NK-92 treated with Interleukin-12 subunit alpha and Interleukin-12 subunit beta, amount 100 ng/mL, for 24 hours (cell line): ENCODE measurements at places on chromosomes 4 and X.

DNA sequence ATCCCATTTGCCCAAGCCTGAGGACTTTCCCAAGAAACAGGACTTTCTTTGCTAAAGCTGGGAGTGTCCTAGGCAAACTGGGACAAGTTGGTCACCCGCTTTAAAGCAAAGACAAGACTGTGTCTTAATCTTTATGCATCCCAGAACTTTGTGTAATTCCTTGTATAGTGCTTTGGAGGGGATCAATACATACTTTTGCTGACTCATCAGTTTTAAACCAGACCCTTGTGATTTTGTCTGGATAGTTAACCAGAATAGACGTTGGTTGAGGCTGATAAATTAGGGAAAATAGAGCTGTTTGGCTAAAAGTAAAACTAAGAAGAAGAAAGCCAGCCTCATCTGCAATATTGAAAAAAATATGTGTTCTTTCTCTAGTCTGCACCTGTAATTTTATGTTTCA, 82.8 kb downstream of the IL1RAPL1 start:
- DNase-seq = no peak

DNA sequence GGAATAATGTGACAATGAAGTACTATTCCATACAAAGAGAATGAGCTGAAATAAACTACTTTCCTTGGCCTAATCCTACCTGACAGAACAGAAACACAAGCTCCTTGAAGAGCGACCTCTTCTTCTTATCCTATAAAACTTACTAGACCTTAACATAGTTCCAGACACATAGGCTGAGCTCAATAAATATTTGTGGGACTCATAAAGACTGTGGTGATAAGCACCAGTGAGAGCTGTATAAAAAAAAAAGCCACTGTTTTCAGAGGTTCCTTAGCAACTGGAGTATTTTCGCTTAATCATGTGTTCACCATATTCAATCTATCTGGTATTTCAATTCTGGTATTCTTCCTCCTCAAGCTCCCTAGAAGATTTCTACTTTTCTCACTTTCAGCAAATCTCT, 1129.6 kb downstream of the STPG2 start:
- DNase-seq = no peak

DNA sequence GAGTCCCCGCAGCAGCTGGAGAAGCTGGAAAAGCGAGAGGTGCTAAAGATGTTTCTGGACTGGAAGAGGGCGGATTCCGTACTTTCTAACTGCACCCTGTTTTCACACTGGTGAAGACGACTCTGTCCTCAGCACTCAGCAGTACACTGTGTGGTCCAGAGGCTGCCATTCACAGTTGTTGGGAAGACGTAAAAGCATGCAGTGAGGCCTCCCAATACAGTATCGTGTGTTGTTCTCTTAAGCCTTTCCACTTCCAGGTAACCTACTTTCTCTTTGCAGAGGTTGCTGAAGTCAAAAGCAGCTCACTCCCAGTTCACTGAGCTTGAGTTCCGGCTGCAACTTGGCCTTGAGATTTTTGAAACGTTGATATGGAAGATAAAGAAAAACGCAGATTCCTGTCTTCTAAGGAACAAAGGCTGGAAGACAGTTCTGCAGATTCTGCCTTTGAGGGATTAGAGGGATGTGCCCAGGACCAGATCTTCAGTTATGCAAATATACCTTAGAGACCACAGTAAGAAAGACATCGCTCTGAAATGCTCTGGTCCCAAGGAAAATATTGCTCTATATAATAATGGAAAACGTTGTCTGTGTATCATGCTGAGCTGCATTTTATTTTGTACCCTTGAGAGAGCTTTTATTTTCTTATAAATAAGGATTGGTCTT, 540.9 kb downstream of the TRIML1 start:
- no peak for DNase-seq

GRCh38 chrX:68835104-68835442, 6.3 kb downstream of the EFNB1 start:
- no peak for DNase-seq

- DNase-seq = no peak
Measured at GRCh38 chr4:166903408-166903807, 330.9 kb downstream of the SPOCK3 start.

GRCh38 chrX:28099166-28099565, 117.9 kb upstream of the DCAF8L1 start:
- no peak for DNase-seq

GRCh38 chrX:48761674-48762471, at the start of gene GLOD5:
GLOD5 (plus strand) TSS chrX:48761747; CDS start chrX:48761791, 44 bp downstream.
- no peak for DNase-seq

DNA sequence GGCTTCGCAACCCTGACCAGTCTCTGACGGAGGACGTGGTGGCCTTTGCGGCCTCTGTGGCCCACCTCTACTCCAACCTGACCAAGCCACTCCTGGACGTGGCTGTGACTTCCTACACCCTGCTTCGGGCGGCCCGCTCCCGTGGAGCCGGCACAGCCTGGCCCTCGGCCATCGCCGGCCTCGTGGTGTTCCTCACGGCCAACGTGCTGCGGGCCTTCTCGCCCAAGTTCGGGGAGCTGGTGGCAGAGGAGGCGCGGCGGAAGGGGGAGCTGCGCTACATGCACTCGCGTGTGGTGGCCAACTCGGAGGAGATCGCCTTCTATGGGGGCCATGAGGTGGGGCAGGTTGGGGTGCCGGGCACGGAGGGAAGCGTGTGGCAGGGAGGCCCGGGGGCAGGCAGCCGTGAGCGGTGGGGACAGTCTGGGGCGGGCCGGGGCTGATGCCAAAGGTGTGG, 1.2 kb downstream of the ABCD1 start:
- DNase-seq = no peak

GRCh38 chrX:107565931-107566603, 62.2 kb upstream of the PRPS1 start:
- no peak for DNase-seq

- no peak for DNase-seq
Measured at GRCh38 chr4:101862595-101862994, 72.1 kb downstream of the BANK1 start.

DNA sequence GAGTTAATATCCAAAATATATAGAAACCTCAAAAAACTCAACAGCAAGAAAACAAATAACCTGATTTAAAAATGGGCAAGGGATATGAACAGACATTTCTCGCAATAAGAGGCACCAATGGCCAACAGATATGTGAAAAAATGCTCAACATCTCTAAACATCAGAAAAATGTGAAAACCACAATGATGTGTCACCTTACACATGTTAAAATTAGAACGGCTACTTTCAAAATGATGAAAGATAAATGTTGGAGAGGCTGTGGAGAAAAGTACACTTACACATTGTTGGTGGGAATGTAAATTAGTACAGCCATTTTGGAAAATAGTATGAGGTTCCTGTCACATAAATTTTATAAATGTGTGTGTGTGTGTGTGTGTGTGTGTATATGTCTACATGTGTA, 731.3 kb downstream of the DMD start:
- DNase-seq = no peak

DNA sequence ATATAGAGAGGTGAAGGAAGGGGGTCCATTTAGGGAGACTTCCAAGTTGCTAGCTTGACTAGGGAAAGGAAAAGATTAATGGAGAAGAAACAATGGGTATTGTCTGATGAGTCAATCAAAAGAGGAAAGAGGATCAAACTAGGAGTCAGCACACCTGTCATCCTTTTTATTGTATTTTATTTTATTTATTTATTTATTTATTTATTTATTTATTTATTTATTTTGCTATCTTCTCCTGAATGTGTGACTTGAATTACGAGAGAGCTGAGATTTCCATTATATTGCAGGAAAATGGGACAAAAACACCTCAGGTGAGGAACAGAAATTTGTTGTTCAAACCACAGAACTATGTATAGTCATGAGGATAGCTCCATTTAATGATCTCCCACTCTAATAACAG, 58.9 kb downstream of the NUDT11 start:
- no peak for DNase-seq

GRCh38 chrX:24601858-24602257, 45.3 kb downstream of the PCYT1B start:
- no peak for DNase-seq

- no peak for DNase-seq
Measured at GRCh38 chr4:158807691-158808090, 38.9 kb downstream of the FNIP2 start.

DNA sequence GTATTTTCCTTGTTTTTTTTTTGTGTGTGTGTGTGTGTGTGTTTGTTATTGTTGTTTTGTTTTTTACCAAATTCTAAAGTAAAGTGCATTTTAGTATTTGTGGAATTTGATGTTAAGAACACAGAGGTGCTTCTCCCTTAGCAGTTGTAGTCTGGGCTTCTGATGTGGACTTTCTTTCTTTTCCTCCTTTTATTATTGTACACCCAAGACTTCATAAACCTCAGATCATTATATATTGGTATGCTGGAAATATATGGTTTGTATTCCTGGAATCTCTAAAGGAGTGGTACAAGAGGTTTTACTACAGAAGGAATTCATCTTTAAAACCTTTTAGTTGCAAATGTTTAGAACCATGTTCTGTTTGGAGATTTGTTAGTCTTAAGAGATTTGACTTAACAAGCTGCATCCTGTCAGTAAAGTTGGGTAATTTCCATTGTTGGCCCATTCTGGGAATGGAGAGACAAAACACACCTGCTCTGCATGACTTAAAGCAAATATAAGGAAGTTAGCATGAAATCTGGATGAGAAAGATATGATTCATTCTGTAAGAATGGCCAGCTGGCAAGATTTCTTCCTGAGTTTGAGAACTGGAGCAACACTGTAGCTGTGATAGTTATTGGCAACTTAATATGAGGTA, 64.0 kb downstream of the SMAD1 start:
- no peak for DNase-seq

- no peak for DNase-seq
Measured at GRCh38 chrX:40845331-40845911, 110.1 kb upstream of the MED14 start.

GRCh38 chr4:113845138-113845537, 83.6 kb upstream of the CAMK2D start:
- DNase-seq = no peak

- DNase-seq = no peak
Measured at GRCh38 chr4:174579421-174579820, 57.1 kb upstream of the HPGD start.

DNA sequence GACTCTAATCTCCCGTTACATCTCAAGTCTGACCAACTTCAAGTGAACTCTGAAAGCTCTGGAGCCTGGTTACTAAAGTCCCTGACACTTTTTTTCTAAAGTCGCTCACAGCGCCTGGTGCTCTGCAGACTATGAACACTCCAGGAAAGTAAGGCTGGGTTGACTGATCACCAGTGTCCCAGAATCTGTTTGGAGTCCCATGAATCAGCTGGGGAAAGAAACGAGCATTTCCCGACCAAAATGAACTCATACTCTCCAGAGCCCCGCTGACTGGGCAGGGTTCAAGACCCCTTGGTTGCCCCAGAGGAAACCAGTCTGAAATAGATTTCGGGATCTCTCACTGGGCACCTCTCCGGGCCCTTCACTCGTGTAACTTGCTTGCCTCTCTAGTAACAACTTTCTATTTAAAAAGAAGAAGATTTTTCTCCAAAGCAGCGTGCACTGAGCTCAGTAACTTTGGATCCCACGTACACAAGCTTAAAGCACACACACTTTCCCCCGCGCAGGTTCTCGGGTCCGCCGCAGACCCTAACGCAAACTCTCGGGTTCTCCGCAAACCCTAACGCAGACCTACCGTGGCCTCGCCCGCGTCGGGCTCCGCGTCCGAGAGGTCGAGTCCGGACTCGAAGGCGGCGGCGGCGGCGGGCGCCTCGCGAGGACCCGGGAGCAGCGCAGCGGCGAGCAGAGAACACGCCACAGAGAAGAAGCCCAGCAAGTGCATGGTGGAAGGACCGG, 964 bp downstream of the VEGFC start:
- no peak for DNase-seq

DNA sequence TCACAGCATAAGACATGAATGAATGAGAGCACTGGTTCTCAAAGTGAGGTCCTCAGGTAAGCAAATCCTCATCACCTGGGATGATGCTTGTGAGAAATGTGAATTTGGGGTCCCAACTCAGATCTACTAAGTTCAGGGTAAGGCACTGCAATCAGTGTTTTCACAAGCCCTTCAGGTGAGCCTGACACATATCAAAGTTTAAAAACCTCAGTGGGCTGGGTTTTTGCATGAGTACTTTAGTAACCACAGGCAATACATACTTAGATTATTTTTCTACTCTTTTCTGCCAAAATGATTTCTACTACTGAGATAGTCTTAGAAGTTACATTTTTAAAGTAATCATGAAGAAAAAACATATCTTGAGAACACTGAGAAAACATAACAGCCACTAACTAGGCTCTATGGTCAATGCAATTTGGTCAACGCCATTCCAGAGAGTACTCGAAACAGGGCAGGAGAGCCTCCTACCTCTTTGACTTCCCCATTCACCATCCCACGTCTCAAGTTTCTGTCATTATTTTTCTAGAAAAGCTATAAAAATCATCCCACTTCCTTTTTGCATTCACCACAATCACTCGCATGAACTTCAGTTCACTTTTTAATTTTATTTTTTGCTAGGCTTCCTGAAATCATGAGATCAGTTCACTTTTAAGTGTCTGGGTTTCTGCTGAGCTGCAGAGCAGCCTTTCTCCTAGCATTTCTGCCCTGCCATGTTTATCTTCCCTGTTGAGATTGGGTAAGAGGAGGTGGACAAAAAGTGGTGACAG, 73.8 kb downstream of the MFAP3L start:
- no peak for DNase-seq

- no peak for DNase-seq
Measured at GRCh38 chrX:152149648-152150047, 11.3 kb upstream of the MAGEA10 start.

GRCh38 chr4:123315617-123316016, 81.0 kb upstream of the SPRY1 start:
- DNase-seq = no peak

DNA sequence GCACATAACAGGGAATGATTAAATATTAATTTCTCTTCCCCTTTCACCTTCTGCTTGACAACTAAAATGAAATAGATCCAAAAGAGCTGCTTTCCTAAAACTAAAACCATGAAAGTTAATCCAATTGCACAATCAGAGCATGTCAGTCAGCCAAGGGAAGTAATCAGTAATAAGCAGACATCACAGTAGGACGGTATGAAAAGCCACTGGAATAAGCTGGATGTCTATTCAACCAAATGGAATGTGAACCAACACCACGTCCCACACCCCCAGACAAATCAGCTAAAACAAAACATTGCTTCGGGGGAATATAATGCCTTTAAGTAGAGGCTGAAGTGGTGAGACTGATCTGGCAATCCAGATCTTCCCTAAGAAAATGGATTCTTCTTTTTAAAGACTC, 859.4 kb upstream of the FTHL17 start:
- DNase-seq = no peak

DNA sequence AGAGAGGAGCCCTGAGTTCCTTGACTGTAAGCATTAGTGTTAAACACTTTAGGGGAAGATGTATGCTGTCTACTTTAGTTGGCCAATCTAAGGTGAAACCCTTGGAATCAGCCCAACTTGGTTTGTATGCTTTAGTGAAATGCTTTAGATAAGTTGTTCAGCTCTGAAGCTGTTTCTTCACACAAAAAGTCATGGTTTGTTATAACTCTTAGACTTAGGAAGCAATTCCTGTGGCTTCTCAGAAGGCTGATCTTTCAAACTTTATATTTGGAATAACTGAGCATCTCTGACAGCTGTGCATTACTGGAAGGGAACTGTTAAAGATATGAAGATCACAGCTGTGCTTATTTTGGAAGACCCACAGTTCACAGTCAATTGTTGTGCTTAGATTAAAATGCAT, 714.1 kb downstream of the FAT4 start:
- no peak for DNase-seq
